ENCODE measurements at places on chromosomes 3 and 15. TPM values are rescaled to one million over a fixed set of nuclear protein-coding genes. Genes with fewer than 3 reads are reported as not detected.

- no peak for DNase-seq
These were observed 41.7 kb downstream of the ARIH1 start for GRCh38 chr15:72515591-72516389.

DNA sequence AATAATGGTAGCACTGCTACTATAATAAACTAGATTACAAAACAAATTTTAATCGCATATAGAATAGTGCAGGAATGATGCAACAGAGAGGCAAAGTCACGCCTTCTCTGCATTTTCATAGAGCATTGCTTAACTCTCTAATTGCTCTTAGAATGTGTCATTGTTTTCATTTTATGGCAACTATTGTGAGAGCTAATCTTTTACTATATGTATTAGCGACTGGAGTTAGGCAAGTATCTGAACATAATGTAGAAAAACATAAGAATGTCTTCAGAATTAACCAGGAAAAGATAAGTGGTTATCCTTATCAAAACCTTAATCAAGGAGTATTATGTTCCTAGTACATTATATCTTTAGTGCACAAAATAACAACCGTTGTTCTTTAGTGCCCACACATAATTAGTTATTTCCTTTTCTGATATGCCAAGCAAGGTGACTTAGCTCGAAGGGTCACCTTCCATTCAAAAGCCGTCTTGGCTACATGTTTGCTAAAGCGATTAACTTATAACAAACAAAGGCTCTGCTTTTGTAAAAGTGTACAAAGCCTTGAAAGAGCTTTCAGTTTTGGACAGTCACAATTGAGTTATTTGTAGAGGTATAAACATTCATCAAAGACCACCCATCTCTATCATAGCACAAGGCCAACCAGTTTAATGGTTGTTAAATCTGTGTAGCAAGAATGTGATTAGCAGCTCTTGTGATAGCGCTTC is 1328.9 kb downstream of the ROBO2 start:
- no peak for DNase-seq

GRCh38 chr3:127699416-127700300 is 26.9 kb downstream of the ABTB1 start:
- no peak for DNase-seq

Gene LIPH
- 2.2 TPM for polyA plus RNA-seq

Gene PDZRN3
- polyA plus RNA-seq: 71.5 TPM
